ENCODE measurements at places on chromosomes 5 and 9.

- DNase-seq: peak; percentile 31
Measured at GRCh38 chr9:91164724-91165520, 196.8 kb downstream of the AUH start.

GRCh38 chr5:33981408-33982162 lies 2.9 kb downstream of the SLC45A2 start:
- DNase-seq: no peak

GRCh38 chr5:73274121-73274520 lies 101.1 kb downstream of the TMEM174 start:
- DNase-seq: no peak

- no peak for DNase-seq
Measured at GRCh38 chr9:3963643-3964369, 336.1 kb downstream of the GLIS3 start.

DNA sequence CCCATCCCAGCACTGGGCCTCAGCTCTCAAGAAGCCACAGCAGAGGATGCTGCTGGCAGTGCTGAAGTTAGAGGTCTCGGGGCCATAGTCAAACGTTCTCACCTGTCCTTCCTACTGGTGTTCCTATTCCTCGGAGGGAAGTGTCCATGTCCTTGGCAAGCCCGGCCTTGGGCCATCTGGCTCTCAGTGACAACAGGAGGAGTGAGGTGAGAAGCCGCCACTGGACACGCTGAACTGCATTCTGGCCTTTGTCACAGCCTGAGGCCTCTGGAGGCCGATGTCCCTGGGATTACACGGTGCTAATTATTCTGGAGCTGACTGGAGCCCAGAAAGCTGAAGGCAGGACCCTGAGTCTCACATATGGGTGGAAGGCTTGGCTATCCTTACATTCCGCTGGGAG lies 92.5 kb downstream of the OLFM1 start:
- DNase-seq: no peak

DNA sequence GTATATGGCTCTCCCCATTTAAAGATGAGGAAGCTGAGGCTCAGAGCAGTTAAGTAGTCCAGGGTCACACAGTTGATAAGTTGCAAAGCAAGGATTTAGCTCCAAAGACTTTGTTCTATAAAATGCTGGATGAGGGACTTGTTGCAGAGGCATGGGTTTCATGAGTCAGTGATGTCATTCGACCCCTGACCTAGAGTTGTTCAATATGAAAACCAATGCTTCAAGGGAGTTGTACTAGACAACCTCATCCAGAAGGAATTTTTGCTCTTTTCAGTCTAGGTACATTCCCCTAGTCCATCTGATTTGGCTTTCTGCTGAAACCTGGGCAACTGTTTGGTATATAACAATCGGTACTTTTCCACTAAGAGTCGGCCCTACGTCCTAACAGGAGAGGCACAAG lies 550.4 kb downstream of the EBF1 start:
- DNase-seq: no peak

- no peak for DNase-seq
Measured at GRCh38 chr9:110691002-110691549, 22.5 kb downstream of the MUSK start.

DNA sequence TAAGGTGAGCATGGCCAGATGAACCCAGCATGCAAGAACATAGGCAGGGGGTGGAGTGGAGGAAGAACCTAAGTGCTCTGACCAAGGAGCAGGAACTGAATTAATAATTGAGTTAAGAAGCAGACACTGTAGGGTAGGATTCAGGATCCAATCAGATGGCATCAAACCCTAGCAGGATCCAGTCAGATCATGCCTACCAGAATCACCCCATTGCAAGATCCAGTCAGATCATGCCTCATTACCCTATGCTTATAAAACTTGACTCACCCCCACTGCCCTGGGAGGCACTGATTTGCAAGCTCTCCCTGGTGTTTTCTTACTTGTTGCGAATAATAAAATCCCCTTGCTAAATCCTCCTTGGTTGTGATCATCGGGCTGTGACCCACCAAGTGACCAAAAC lies 19.7 kb downstream of the TUSC1 start:
- DNase-seq: no peak

DNA sequence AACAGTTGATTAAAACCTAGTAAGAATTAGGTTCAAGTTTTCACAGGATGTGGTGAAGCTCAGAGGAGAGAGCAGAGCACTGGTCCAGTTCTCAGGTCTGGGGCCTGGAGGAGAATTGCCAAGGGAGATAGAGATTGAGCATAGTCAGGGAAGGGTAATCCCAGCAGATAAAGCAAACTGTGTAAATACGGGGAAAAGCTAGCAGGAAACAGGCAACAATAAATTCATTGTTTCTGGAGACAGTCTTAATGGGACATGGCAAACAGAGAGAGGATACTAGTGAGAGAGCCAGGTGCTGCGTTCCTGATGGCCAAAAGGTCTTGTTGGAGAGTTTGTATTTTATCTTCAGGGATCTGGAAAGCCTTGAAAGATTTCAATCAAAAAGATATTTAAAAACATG lies 333.0 kb downstream of the PDE4D start:
- no peak for DNase-seq

- no peak for DNase-seq
Measured at GRCh38 chr5:159021901-159022556, 77.7 kb downstream of the EBF1 start.

DNA sequence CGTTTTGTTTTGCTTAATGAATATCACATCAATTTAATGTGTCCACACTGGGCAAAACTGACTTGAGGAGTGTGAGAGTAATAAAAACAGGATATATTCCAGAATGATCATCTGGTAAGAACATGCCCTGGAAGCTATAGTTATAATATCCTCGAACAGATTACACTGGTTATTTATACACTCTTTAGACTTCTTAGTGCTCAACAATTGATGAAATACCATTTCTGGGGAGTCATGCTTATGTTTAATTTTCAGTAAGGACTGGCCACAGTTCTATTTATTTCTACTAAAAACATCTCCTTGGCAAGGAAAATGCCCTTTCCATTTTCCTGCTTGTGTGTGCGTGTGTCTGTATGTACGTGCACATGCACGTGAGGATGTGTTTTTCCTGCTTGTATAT lies 205.0 kb downstream of the TRIO start:
- DNase-seq: no peak

GRCh38 chr9:107620236-107620635 lies 130.7 kb upstream of the KLF4 start:
- DNase-seq: no peak
